ENCODE measurements at places on chromosomes 4 and X.

- no peak for DNase-seq
Measured at GRCh38 chrX:49995795-49996455, 73.5 kb downstream of the CLCN5 start.

- DNase-seq, result no peak
Measured at GRCh38 chr4:139633661-139634060, 32.0 kb upstream of the MGST2 start.

- DNase-seq, result no peak
Measured at GRCh38 chr4:112001041-112001440, 144.2 kb upstream of the FAM241A start.

- peak; percentile 76 for DNase-seq
Measured at GRCh38 chr4:100539706-100540105, 21.9 kb upstream of the EMCN start.

GRCh38 chr4:162985131-162985530 is 181.6 kb downstream of the NAF1 start:
- DNase-seq, result no peak

- DNase-seq, result no peak
Measured at GRCh38 chr4:82666970-82667665, 105.3 kb upstream of the TMEM150C start.

- no peak for DNase-seq
Measured at GRCh38 chr4:48110452-48110978, 23.5 kb downstream of the TXK start.

DNA sequence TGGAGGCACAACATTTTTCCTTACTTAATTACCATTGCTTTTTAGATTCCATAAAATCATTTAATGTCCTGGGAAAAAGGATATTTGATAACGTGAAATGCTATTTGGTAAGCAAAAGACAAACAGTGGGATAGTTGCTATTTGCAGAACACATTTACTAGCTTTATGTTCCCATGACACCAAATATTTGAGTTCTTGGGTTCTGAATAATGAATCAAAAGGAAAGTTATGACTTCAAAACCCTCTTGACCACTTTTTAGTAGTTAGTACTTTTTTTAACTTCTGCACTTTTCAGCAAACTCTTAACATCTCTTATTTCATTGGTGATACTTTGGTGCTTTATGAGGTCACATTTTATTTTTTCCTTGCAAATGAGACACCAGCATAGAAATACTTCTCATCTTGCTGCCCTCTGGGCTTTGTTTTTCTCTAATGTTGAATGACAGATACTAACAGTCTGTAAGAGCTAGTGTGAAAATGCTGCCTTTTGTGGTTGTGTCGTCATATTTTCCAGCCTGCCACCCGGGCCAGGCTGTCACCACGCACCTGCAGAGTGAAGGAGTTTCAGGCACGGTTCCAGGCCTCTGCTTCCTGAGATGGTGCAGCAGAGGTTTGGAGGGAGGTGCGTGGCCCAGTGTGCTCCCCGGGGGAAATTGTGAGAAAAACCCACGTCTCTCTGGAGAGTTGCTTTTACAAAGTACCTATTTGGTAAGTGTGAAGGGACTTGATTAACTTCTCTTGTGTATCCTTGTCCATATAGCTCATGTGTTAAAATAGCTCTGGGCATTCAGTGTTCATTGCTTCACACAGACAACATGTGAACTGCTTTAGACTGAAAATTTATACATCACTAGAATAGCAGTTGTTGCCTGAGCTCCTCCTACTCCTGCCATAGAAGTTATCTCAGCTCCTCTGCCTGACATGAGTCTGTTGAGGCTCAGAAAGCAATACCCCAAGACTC is 34.7 kb downstream of the MSL3 start:
- DNase-seq, result no peak

GRCh38 chrX:20026278-20026677 is 35.4 kb upstream of the BCLAF3 start:
- no peak for DNase-seq

GRCh38 chr4:176444741-176445140 is 125.0 kb downstream of the SPCS3 start:
- no peak for DNase-seq

DNA sequence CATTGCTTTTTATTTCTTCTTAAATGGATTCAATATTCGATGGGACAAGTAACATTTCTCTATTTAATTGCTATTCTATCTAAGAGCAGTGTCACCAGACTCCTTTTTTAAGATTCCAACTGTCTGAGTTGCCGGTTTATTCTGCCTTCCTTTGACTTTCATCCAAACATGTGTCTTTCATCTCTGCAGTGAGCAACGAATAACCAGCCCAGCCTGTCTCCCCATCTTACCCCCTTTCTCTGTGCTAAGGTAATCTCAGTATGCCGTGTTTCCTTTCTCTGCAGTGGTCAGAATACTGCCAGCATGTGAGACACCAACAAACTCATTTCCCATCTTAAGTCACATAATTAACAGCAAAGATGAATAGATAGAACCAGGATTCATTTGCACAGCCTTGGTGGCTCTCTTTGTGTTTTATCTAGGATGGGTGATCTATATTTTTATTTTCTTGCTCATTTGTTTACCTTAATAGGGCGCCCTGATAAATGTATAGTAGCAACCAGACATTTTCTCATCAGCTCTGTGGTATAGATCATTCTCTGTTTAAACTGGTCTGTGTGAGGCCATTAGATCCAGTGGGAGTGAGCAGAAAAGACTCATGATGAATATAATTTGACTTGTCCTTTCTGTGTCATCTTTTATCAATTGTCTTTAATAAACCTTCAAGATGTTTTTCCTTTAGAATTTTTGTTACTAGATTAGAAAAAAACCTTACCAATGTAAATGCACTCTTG is 394.8 kb upstream of the IGFBP7 start:
- DNase-seq, result no peak

DNA sequence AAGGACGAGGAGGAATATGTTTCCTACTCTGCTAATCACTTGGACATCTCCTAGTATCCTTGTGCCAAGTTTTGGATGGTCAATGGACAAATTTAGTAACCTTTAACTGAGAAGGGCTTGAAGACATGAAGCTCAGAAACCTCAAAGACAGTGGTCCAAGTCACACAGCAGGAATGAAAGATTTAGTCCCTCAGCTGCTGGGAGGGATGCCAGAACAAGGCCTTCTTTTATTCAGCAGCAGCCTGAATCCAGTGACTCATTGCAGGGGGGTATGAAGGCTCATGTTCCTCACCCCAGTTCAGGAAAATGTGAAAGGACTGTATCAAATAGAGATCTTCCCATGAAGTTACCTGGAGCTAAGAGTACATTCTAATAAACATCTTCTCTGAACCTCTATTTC is 214.9 kb upstream of the UGT8 start:
- DNase-seq, result no peak

DNA sequence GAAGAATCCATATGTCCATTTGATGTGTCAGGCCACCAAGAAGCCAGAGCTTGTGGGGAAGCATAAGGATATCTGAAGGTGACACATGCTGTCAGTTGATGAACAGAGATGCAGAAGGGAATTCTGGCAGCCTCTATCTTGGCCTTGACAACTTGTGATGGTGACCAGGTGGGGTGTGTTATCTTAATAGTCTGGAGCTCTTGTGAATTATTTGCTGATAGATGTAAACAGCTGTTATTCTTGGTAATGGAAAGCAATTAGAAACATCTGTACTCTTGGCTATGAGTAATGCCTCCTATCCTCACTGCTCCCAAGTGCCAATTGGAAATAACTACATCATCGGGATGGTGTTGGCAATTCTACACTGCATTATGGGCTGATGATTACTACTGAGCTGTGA is 51.9 kb downstream of the NAA11 start:
- no peak for DNase-seq

DNA sequence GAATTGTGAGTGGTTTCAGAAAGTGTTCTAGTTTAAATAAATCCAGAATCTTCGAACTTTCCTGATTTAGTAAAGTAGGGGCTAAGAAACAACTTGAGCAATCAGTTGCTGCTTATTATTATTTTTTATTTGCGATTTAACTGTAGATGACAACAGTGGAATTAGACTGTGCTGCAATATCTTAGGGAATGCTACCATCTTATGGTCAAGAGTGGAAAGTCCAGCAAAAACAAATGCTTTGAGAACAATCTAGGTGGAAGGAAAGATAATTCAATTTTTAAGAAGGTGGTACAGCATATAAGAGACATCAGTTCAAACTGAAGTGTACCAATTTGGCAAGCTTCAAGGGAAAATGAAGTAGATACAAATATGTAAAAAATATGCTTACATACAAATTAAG is 73.3 kb downstream of the CYLC1 start:
- no peak for DNase-seq

GRCh38 chr4:14977830-14978229 is 24.5 kb upstream of the CPEB2 start:
- DNase-seq, result no peak

DNA sequence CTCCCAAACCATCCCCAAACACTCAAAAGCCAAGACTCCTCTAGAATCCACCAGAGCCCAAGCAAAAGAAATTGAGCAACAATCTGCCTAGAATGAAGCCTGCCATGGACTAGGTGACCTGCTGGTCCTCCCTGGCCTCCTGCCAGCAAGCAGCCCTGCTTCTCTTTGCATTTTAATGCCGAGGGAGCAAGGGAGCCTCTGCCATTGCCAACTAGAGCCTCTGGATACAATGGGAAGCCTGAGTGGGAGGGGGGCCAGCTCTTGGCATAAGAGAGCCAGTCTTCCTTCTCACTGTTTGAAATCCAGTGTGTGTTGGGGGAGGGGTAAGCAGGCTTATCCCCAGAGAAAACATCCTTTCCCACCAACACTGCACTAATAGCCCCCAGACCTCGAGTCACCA is 1.5 kb upstream of the GDPD2 start:
- DNase-seq, result no peak

- no peak for DNase-seq
Measured at GRCh38 chr4:84497504-84498202, 1.4 kb downstream of the NKX6-1 start.

DNA sequence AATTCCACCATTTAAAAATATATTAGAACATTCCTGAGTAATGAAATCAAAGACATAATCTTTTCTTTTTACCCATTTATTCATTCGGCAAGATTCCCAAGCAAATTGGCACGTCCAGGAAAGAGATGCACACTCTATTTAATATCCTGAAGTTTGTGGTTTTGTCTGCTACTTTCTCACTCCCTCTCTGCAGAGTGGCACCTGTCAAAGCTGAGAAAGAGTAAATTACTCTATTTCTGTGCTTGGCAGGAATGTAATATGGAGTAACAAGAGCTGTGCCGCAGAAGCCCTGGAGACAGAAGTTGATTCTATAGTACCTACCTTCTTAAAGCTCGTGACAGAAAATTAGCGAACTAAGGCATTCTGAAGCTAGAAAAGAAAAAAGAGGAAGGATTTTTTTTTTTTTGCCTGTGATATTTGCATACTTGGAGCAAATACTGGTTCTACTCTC is 5.5 kb downstream of the GSTCD start:
- peak; percentile 62 for DNase-seq

DNA sequence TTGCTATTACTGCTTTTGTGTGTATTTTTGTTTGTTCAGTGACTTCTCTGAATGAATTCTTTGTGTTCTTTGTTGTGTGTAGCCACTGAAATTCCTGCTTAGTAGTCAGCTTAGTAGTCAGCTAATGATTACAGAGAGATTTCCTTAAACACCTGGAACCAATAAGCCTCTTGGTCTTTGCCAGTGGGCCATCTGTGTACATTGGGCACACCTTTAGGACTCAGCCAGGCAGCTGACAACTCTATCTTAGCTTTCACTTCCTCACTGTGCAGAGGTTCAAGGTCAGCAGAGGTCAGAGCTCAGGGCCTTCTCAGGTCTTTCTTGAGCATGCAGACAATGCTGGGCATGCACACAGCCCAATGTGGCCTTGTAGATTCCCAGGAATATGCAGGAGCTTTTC is 59.3 kb downstream of the RWDD4 start:
- DNase-seq, result no peak

GRCh38 chr4:76293772-76294171 is 12.8 kb upstream of the STBD1 start:
- no peak for DNase-seq

- DNase-seq, result no peak
Measured at GRCh38 chr4:105129286-105130040, 17.2 kb upstream of the TET2 start.

DNA sequence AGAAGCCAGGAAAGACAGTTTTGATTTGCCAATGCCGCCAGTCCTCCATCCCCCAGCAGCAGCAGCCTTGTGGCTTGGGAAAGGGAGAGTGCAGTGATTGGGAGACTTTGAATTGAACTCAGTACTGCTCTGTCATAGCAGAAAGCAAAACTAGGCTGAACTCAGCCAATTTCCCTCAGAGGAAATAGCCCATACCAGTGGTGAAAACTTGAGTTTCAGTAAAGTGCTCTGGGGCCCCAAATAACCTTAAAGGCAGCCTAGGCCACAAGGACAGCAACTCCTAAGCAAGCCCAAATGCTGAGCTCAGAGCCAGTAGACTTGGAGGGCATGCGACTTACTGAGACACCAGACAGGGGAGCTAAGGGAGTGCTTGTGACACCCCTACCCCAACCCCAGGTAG is 2.0 kb upstream of the PROM1 start:
- no peak for DNase-seq

GRCh38 chr4:125789023-125789422 is 474.3 kb downstream of the FAT4 start:
- no peak for DNase-seq

- peak; percentile 22 for DNase-seq
Measured at GRCh38 chrX:68443155-68443868, 10.0 kb upstream of the OPHN1 start.

GRCh38 chrX:149682956-149683947 is 28.6 kb upstream of the MAGEA11 start:
- no peak for DNase-seq

GRCh38 chr4:184331268-184331995 is 113.8 kb upstream of the ENPP6 start:
- DNase-seq, result no peak

DNA sequence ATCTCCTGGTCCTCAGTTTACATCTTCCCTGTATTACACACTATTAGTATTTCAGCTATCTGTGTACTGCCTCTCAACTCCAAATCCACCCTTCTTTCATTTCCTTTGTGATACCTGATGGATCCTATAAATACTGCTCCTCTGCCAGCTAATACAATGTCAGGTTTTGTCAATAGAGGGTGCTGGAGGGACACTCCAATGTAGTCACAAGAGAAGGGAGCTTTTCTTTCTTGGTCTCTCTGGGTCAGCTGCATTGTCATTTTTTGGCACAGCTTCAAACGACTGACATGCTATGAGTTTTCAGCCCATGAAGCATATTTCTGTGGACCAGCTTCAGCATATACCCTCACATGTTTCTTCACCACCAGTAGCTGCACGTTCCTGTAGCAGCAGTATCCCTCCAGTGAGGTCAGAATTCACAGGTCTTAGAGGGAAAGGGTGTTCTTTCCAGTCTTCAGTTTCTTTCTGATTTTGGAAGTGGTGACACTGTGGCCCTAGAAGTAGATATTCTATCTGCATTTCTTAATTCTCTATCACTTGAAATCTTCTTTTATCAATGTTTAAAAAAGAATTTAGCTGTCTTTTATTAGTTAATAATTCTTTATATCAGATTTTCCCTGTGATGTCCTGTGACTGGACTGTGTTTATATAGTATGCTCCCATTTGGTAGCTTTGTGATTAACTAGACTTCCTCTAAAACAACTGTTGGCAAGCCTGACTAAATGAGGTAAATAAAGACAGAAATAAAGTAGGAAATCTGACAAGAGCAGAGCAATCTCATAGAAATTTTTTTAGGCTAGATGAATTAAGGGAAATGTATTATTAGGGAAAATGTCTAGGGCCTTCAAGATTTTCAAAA is 60.6 kb downstream of the GABRA2 start:
- DNase-seq, result no peak
